Kasumi-1 (cell line): ENCODE measurements at places on chromosomes 1 and 21.
A peak's percentile ranks its signal among the peaks of the same experiment; 100 is the strongest.

- DNase-seq: no peak
Measured at GRCh38 chr21:28822486-28823335, 170.0 kb downstream of the LTN1 start.

- no peak for DNase-seq
Measured at GRCh38 chr1:209583408-209583807, at the start of gene CAMK1G. CAMK1G (plus strand) TSS chr1:209583714; CDS start chr1:209594984, 11,270 bp downstream.

- peak; percentile 69 for DNase-seq
Measured at GRCh38 chr1:240189386-240189989, 97.8 kb downstream of the FMN2 start.

DNA sequence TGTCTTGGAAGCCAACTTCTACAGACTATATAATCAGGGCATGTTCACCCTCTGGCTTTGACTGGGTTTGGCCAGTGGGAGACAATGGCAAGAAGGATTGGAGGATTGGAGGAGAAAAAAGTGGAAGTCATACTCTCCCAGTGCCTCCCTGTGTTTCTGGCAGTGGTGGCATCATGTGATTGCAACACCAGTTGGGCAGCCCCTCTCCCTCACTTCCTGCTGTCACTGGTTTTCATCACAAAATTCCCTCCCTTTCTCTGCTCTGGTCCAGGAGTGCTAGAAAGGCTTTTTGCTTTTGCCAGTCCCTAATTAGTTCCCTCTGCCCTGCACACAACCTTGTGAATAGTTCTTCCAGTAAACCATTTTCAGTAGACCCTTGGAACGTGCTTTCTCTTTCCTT is 3.7 kb upstream of the QSOX1 start:
- peak; percentile 74 for DNase-seq

DNA sequence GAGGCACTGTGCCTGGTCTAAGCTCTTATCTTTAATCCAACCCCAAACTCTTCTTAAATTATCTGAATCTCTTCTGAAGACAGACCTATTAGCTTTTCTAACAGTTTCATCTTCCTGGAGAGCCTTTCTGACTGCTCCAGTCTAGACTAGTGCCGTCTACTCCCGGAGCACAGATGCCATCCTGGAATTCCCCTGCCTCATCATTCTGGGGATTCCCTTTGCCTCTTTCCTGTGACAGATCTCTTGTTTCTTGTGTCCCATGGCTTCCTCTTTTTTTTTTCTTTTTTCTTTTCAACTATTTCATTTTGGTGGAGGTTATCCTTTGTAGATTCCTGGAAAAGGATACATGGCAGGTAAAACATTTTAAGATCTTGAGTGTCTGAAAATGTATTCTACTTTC is 11.7 kb downstream of the SEMA4A start:
- no peak for DNase-seq

- DNase-seq: no peak
Measured at GRCh38 chr1:45116340-45116739, 90.1 kb downstream of the ZSWIM5 start.

- DNase-seq: no peak
Measured at GRCh38 chr1:153794624-153795329, 19.6 kb downstream of the SLC27A3 start.
